ENCODE measurements at places on chromosomes 11 and 22. TPM values are rescaled to one million over a fixed set of nuclear protein-coding genes. Genes with fewer than 3 reads are reported as not detected.

The APBB1 gene
- 3.3 TPM for total RNA-seq

The ISX gene
- total RNA-seq: not detected

The RANBP1 gene
- total RNA-seq: 639 TPM

The CHRM1 gene
- total RNA-seq: not detected

The OR2D2 gene
- total RNA-seq: not detected

The OR51B2 gene
- total RNA-seq: not detected

The TSPAN32 gene
- not detected for total RNA-seq

The SEPTIN5 gene
- total RNA-seq: 68.3 TPM

The OR2AG2 gene
- 0.07 TPM for total RNA-seq

The PANX2 gene
- total RNA-seq: 0.46 TPM

The VPS37C gene
- 7.3 TPM for total RNA-seq

The TRIM44 gene
- 18.3 TPM for total RNA-seq

The ANGPTL5 gene
- not detected for total RNA-seq

The BTBD18 gene
- total RNA-seq: not detected

The OR9Q2 gene
- not detected for total RNA-seq

The MED15 gene
- 41.4 TPM for total RNA-seq

The EI24 gene
- total RNA-seq: 201 TPM

The ROBO4 gene
- total RNA-seq: not detected

The SYNGR1 gene
- total RNA-seq: 6.5 TPM

The OR10A6 gene
- total RNA-seq: not detected

The FAM118A gene
- 8.3 TPM for total RNA-seq

The CPT1B gene
- 1.1 TPM for total RNA-seq

The CD3G gene
- total RNA-seq: not detected

The THRSP gene
- not detected for total RNA-seq

The RAB38 gene
- total RNA-seq: 86.4 TPM

The JAML gene
- not detected for total RNA-seq

The CFAP300 gene
- 6.1 TPM for total RNA-seq

The SORL1 gene
- 12.9 TPM for total RNA-seq

The LTBP3 gene
- total RNA-seq: 47.3 TPM

The P2RY6 gene
- 0.21 TPM for total RNA-seq

The SMC1B gene
- total RNA-seq: not detected

The ADM2 gene
- 1.4 TPM for total RNA-seq

The DAGLA gene
- 0.09 TPM for total RNA-seq

The INPP5J gene
- 2.4 TPM for total RNA-seq

The KRTAP5-9 gene
- not detected for total RNA-seq

The CFL1 gene
- 1,537 TPM for total RNA-seq

The SUSD2 gene
- 1.7 TPM for total RNA-seq

The C11orf24 gene
- total RNA-seq: 41.8 TPM

The CFAP68 gene
- total RNA-seq: 21.2 TPM

The DNAJB13 gene
- total RNA-seq: 0.28 TPM

The OR10D3 gene
- not detected for total RNA-seq

Measured in airway epithelial cell (primary cell).